ENCODE measurements at places on chromosomes 7 and 10. TPM values are rescaled to one million over a fixed set of nuclear protein-coding genes. Genes with fewer than 3 reads are reported as not detected.

DNA sequence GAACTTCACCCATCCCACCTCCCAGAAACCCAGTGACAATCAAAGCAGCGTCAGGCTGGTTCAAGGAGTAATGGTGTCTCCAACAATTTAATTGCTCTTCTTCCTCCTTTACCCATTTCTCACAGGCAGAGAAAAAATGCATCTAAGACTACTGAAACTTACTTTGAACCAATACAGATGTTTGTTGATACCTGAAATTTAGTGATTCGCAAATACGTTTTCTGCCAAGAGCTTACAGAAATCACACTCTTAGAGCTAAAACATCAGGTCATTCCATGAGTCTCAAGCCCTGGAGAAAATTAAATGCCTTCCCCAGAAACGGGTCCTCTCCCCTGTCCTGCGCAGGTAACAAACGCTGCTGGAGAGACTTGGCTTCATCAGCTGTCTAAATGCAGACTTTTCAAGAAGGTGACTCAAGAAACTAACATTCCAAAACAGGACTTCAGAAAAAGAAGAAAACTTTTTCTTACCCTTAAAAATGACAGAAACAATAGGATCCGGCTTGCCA lies 443 bp downstream of the MYOF start:
- no peak for DNase-seq

RHOBTB1 gene
- 2.5 TPM for total RNA-seq

GRCh38 chr7:18347170-18347569 lies 148.4 kb upstream of the HDAC9 start:
- DNase-seq = no peak

SAP25 gene
- total RNA-seq = 5.5 TPM

WEE2 gene
- not detected for total RNA-seq

TPK1 gene
- 8.0 TPM for total RNA-seq

GRCh38 chr7:130719541-130719940 lies 14.5 kb downstream of the KLF14 start:
- DNase-seq = no peak

DNA sequence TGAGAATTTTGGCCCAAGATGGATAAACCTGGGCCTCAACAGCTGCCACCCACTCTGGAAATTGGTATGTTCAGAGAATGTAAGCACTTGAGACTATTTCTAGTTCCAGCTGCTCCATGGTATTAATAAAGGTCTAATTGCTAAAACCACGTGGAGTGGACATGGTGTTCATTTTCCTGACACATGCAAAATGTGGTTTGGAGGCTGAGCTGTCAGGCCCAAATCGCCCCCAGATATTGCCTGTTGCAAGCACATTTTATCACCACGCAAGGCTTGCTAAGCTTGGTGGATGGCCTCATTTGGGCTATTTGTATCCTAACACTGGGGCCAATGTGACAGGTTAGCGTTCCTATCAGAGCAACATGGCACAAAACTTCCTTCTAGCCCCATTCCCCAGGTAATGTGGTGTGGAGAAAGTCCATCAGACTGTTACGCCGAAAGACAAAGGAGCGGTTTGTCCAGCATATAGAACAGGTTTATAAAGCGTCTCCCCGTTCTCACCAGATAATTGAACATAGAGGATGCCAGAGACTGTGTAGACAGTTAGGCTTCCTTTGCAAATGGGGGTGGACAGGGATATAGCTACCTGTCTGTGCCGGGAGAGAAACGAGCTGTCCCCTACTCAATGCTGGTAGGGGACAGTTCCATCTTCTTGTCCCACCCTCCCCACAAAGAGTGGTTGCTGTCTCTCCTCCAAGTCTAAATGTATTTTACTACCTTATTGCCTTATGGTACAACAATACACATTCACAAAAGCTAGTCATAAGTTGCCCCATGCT lies 78.0 kb upstream of the ANKRD1 start:
- no peak for DNase-seq

DNA sequence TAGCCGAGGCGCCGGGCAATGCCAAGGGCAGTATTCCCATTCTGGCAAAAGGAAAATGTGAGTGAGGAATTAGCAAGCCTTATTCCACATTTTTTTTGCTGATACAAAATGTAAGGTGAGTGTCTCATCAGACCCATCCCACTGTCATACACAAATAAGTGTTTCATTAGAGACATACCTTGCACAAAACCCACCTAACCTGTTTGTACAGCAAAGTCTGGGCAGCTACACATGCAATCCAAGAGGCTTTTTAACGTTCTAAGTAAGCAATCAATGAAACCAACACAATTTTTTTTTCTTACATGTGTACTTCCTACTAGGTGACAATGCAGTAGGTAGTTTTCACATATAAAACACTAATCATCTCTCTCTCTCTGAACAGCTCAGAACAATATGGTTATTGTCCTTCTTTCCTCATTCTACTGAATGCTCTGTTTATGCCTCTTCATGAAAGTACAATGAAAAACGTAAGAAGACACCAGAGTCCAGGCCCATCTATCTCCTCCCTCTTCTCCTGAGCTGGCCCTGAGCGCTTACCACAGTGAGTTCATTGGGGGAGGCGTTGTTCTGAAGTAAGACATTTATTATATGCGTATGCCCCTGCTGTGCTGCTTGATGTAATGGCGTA lies 217.2 kb downstream of the ANK3 start:
- DNase-seq = no peak

SOSTDC1 gene
- 4.7 TPM for total RNA-seq

CCDC186 gene
- total RNA-seq = 31.2 TPM

DNA sequence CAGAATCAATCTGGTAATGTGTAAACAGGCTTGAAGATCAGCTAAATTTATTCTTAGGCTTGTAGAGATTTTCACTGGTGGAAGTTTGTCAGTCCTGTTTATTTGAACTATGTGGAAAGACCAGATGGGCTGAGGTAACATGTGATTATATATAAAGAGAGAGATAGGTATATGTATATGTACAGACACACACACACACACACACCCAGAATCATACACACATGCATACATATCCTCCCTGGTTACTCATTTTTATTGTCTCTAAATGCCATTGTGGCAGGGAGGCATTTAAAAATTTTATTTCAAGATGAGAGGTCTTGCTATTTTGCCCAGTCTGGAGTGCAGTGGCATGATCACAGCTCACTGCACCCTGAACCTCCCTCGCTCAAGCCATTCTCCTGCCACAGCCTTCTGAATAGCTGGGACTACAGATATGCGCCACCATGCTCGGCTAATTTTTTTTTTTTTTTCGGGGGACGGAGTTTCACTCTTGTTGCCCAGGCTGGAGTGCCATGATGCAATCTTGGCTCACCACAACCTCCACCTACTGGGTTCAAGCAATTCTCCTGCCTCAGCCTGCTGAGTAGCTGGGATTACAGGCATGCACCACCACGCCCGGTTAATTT lies 78.1 kb upstream of the CYTH3 start:
- no peak for DNase-seq

DNA sequence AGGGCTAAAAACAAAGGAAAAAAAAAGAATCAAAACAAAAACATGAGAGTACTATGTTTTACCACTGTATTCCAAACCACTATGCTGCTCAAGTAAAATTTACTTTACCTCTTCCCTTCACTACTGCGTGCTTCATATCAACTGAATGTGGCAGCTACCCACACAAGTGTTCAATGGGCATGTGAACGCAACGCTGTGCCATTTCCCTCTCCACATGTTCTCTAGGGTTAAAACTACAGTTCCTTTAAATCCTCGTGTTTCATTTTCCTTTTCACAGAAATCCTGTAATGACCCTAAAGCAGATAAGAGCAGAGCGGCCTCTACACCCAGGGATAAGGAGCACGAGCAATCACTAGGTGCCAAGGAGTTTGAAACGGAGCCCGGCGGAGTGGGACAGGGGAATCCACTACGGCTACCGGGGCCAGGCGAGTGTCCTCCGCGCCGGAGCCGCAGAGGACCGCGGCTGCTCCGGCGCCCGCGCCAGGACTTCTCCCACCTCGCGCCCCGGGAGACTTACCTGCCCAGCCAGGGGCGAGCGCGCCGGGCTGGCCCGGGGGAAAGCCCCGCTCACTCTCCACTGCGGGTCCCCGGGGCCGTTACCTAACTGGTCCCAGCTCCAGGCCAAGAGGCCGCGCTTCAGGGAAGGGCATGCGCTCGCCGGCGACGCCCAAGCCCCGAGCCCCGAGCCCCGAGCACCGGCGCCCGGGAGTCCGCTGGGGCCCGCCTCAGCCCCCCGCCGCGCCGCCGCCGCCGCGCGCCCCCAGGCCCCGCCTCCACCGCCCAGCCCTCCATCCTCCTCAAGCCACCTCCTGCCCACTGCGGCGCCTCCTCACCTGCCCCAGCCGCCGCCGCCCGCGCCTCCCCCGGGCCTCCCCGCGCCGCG lies 711 bp downstream of the NAMPT start:
- peak; percentile 66 for DNase-seq

DNA sequence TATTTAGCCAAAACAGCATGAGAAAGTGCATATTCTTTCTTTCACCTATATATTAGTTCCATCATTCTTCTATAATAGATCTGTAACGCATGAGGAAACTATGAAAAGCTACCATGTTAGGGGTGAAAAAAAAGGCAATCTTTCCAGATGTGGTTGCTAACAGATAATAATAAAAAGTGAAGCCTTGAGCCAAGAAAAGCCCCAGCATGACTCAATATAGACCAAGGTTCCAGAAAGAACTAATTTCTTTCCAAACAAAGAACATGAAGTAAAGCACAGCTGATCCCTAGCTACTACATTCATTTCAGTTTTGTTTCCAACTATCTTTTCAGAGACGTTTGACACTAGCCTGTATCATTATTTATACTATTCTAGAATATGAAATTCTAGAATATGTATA lies 16.4 kb downstream of the ARL4A start:
- no peak for DNase-seq

DNA sequence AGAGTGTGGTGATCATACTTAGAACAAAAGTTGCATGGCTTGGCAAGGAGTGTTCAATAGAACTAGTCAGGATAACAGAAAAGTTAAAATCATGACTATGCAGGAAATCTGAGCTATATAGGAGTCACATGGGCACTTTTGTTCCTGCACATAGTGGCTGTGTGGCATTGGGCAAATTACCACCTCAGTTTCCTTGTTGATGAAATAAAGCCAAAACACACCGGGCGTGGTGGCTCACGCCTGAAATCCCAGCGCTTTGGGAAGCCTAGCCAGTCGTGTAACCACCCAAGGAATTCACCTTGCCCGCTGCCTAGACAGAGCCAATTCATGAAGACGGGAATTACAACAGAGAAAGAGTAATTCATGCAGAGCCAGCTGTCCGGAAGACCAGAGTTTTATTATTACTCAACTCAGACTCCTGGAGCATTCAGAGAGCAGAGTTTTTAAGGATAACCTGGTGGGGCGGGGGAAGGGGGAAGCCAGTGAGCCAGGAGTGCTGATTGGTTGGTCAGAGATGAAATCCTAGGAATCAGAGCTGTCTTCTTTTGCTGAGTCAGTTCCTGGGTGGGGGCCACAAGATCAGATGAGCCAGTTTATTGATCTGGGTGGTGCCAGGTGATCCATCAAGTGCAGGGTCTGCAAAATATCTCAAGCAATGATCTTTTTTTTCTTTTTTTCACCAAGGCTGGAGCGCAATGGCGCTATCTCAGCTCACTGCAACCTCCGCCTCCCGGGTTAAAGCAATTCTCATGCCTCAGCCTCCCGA lies 6.4 kb upstream of the MKRN1 start:
- DNase-seq = peak; percentile 75

GRCh38 chr10:70965566-70965965 lies 77.2 kb upstream of the PCBD1 start:
- DNase-seq = no peak

DNA sequence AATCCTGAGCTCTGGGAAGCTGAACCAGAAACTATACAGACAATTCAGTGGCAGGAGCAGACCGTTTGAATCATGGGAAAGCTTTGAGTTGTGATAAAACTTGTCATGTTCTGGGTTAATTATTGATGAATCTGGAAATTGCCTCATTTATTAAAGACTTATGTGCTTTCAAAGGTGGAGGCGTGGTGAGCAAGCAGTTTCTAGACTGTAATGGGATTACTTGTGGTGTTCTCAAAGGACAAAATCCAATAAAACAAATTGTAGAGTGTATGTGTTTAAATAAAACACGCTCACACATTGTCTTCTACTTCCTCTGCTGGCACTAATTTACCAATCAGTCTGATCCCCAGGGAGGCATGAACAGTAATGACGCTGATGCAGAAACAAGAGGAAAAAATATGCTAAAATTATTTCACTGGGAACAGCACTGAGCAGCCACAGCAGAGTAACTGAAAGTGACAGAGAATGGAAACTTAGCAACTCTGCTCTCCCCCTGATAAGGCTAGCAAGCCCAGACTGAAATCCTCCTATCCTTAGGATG lies 25.1 kb downstream of the PARD3 start:
- peak; percentile 40 for DNase-seq

GJD4 gene
- total RNA-seq = not detected

DNA sequence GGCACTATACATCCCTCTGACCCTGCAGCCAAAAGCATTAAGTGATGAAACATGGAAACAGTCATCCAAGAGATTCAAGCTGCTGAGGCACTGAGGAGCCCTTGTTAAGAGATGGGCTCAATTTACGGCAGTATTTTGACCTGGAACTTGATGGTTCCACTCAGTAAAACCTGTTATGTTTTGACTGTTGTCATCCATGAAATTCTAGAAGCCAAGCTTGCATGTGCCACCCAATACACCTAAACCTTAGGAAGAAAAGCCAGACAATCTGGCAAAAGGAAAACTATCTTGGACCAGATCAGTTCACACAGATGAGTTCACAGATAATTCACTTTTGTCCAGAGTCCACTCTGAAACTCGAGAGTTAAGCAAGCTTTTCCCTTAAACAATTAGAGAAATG lies 53.2 kb downstream of the ICA1 start:
- DNase-seq = no peak

AGBL3 gene
- 0.98 TPM for total RNA-seq

GRCh38 chr7:83677180-83677866 lies 28.4 kb upstream of the SEMA3E start:
- peak; percentile 26 for DNase-seq
